ENCODE measurements at places on chromosomes 5 and 9.

DNA sequence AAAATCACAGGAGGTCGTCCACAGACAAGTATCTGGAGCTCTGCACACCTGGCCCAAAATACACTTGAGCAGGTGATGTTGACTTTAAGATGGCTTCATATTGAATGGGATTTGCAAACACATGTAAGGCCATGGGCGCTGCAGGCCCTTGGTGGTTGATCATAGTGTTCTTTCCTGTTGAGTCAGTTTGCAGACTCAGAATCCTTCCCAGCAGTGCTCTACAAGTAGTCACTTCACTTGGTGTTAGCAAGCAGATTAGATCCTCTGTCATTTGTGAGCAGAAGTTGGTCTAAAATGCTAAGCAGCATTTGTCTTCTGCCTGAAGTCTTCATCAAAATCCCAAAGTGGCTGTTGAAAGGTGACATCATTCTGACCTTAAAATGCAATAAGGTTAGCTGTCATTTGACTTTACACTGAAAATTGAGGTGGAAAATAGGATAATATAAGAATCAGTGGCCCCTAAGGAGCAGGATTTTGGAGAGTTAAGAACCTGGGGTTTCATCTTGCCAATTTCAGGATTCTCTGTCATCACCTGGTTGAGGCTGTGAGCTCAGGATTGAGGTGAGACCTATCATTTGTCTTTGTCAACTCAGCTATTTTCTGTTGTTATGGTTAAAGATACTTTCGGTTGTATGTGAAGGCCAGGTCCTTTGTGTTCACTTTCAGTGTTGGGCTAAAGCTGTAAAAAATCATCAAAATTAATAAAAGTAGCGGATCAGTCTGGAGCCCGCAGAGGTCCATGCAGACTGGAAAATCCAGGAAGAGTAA lies 114.5 kb downstream of the LRRC70 start:
- peak; percentile 30 for DNase-seq

GRCh38 chr5:150263801-150264621 lies 25.6 kb downstream of the CAMK2A start:
- peak; percentile 47 for DNase-seq

DNA sequence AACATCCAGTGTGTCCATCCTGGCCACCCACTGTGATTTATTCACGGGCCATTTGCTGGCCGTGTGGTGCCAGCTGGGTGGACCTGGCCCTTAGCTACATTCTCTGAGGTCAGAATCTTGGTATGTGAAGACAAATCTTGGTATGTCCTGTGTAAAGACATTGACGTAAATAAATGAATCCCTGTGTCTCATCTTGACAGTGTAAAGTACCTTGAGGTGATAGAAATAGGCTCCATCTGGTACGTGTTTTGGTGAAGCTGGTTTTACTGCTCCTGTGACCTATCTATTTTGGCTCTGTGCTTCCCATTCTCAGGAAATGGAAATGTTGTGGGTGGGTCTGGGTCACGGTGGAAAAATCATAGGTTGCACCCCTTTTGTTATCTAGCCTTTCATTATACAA lies 245.4 kb upstream of the ANKH start:
- peak; percentile 18 for DNase-seq

- no peak for DNase-seq
These were observed 109.6 kb downstream of the ATP10B start for GRCh38 chr5:160742446-160742845.

- no peak for DNase-seq
These were observed 428.7 kb downstream of the GABRG2 start for GRCh38 chr5:162496100-162496808.

- DNase-seq: no peak
These were observed 119.8 kb upstream of the PANK3 start for GRCh38 chr5:168699002-168699401.

DNA sequence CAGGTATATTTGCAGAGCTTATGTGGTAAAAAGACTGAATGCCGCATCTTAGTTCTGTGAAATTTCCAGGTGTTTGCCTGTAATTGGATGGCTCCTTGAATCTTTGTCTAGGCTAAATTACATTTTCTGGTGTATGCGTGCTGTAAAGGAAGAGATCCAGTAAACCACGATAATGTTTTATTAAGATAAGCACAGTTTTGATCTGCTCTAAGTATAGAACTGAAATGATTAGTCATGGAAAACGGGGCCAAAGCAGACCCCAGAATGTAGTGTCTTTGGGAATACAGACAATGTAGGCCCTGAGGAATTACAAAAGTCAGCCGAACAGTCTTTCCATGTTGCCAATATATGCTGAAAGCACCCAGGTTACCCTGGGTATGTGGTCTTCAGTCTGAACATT lies 257.3 kb downstream of the FANCC start:
- no peak for DNase-seq

DNA sequence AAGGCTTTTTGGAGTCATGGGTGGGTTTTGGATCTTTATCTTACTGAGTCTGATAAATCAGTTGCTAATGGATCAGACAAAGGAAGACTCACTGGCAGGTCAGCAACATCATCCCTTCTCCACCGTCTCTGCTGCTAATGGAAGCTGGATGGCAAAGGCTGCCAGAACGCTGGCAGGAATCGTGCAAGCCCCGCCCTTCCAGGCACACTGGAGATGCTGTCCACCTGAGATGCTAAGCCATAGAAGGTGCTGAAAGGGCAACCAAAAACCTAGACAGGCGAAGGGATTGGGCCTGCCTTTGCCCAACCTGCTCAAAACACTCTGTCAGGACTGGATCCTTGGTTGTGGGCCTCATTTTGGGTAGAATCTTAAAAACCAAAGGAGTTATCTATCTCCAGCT lies 139.5 kb upstream of the FSTL4 start:
- peak; percentile 59 for DNase-seq

DNA sequence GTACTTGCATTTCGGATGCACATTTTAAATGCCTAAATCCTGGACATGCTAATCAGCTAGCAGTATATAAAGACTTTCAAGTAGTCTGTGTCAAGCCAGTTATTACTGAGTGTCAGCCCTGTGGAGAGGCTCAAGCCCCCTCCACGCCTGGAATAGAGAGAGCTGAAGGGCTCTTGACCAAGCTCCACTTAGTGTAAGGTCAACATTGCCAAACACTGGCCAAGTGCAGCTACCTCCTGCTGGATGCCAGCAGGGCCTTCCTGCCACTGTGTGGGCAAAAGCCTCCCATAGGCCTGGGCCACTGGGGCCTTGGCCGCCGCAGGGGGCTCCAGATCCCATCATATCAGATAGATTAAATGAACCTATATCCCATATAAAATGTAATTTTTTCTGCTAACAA lies 239.4 kb upstream of the PANK3 start:
- peak; percentile 9 for DNase-seq

GRCh38 chr9:21317956-21318923 lies 13.1 kb upstream of the IFNA5 start:
- peak; percentile 72 for DNase-seq

DNA sequence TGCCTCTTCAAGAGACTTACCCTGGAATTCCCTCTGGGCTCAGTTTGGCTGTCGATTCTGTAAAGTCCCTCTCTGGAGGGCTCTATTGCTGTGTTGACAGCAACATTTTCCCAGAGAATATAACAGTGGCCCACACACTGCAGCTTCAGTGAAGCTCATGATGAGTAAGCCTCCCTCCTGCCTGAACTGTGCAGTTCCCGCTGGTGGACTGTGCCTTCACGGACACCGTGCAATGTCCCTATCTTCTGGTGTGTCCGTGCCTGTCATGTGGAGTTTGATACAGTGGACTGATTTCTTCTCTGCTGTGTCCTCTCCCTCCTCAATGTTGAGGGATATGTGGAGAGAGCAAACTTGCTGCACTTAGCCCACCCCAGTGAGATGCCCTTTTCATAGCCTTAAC lies 109.0 kb downstream of the NTRK2 start:
- DNase-seq: no peak

DNA sequence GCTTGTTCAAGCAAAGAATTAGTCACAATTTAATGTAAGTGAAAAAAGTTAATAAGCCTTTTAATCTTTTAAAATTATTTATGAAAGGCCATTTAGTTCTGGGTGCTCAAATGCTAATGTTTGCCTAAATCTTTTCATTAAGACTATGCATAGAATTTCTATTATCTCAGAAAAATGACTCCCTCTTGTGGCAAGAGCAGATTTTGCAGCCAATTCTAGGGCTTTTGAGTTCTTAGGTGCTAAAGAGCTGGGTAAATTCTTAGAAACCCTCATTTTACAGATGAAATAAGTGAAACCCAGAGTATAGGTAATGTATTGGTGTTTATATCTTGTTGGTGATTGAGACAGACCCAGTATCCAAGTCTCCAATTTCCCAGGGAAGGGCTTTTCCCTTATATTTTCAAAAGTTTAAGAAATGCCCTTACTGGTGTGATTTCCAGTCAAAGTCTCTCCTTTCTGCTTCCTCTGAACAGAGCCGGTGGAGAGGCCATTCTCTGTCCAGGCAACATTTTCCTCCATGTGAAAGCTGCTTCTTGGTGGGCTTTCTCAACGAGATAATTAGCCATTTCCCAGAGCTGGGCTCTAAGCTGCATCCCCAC lies 24.1 kb upstream of the PCSK5 start:
- DNase-seq: peak; percentile 53

GRCh38 chr5:150562832-150563231 lies 54.9 kb downstream of the NDST1 start:
- DNase-seq: peak; percentile 65

DNA sequence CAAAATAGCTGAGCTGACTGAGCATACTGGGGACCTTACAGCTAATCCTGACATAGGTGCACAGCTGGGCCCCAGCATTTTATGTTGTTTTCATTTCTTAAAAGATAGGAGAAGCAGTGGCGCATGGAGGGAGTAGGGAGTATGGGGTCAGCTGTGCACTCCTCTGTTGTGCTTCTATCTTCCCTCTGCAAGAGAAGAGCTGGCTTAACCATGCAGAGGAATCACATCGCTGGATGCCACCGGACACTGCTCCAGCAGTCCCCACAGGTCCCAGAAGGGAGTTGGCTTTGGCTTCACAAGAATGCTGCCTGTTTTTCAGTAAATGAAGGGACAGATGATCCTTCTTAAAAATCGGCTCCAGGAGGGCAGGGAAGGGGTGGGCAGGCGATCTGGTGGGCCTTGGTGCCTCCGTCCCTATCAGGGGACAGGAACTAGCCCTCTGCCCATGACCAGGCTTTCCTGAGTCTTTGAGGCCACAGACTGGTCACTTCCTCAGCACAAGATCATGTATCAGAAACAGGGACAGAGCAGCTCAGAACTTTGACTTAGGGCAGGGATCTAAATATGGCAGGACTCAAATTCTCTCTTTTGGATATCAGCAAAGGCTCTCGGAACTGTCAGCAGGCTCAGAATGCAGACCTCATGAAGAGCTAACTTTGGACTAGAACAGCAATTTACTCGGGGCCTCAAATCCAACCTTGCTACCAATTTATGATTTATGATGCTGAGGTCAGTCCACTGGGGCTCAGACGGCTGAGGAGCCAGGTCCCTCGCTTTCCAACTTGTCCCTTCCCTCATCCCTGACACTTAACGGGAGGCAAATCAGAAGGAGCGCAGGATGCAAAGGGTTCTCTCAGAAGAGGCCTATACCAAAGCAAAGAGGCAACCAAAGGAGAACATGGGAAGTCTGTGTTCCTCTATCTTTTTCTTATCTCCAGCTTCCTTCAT lies 47.2 kb downstream of the MARCHF3 start:
- no peak for DNase-seq

DNA sequence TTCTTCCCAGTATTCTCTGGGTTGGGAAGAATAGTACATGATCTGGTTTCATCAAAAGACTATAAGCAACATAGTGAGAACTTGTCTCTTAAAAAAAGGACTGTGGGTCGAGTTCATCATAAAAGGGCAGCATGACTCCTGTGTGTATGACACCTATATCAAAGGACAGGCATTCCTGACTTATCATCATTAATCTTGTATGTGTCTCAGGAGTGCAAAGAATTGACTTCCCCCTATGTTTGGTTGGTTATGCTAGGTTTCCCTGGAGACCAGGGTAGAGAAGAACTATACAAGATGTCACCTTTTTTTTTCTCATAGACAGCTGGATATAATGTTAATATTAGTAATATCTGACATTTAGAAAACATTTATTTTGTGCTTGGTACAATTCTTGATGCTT lies 173.1 kb upstream of the ANKRD55 start:
- no peak for DNase-seq

- peak; percentile 88 for DNase-seq
These were observed 149.9 kb upstream of the KLF4 start for GRCh38 chr9:107639426-107639825.

DNA sequence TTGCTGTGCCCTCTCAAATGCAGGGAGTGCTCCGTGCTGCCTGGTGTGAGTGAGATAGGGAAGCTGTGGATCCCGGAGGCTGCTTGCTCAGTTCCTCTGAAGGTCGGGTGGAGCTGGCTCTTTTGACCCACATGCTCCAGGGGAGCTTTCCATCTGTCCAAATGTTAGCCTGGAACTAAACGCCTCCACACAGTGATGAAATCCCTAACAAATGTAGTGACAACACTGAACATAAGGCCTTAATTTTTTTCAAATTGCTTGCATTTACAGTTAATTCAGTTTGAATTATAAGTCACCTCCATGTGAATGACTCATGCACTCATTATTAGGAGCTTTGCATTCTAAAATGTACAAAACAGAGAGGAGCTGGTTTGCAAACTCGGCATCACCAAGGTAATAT lies 27.0 kb downstream of the PRDM6 start:
- peak; percentile 75 for DNase-seq

DNA sequence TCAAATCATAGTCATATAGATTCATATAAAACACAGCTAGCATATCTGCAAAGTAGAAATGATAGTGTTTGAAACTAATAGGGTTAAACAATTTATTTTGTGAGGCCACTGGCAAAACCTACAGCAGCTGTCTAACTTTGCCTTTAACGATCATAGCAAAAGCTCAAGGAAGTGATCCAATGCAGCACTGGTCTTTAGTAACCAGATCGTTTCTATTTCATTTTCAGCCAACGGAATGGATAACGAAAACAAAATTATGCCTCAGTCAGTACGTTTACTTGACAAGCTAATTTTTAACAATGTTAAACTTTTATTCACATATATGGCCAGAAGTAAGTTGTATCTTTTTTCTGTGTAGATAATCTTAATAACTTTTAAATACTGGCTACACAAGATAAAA lies 17.7 kb downstream of the MLLT3 start:
- DNase-seq: peak; percentile 81

- no peak for DNase-seq
These were observed 54.5 kb upstream of the KCNMB1 start for GRCh38 chr5:170443624-170444023.

GRCh38 chr5:10257870-10258269 lies 7.8 kb downstream of the CCT5 start:
- DNase-seq: no peak

- DNase-seq: peak; percentile 41
These were observed 49.1 kb downstream of the SUSD1 start for GRCh38 chr9:112125951-112126388.

DNA sequence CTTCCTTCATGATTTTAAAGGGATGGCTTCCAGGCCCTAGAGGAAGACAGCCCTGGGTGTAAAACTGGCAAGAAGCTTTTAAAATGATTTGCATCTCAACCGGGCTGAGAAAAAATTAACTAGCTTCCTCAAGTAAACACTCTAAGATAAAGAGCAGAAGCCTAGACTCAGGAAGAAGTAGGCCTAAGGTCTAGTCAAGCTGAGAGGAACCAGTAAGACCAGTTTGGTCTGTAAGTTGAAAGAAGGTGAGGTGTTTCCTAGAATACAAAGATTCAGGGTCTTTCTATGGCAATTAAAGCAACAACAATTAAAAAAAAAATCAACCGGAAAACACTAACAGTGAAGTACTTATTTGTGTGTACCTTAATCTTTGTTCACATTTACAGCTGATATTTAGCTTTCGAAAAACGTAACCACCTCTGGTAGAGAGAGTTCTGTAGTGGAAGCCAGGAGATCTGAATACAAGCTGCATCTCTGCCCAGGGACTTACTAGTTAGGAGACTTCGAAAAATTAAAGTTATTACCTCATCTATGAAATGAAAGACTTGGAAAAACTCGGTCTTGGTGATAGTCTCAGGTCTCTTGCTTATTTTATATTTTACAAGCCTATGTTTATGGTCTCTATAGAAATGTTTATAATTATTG lies 75.7 kb downstream of the TUSC1 start:
- no peak for DNase-seq
